ENCODE measurements at places on chromosomes 12 and 14. TPM values are rescaled to one million over a fixed set of nuclear protein-coding genes. Genes with fewer than 3 reads are reported as not detected.

- no peak for DNase-seq
Measured at GRCh38 chr12:110073049-110073831, 24.9 kb upstream of the C12orf76 start.

GRCh38 chr14:37411079-37411735, 183.8 kb downstream of the FOXA1 start:
- no peak for DNase-seq

SLC25A21 gene
- total RNA-seq, result 1.2 TPM

DNA sequence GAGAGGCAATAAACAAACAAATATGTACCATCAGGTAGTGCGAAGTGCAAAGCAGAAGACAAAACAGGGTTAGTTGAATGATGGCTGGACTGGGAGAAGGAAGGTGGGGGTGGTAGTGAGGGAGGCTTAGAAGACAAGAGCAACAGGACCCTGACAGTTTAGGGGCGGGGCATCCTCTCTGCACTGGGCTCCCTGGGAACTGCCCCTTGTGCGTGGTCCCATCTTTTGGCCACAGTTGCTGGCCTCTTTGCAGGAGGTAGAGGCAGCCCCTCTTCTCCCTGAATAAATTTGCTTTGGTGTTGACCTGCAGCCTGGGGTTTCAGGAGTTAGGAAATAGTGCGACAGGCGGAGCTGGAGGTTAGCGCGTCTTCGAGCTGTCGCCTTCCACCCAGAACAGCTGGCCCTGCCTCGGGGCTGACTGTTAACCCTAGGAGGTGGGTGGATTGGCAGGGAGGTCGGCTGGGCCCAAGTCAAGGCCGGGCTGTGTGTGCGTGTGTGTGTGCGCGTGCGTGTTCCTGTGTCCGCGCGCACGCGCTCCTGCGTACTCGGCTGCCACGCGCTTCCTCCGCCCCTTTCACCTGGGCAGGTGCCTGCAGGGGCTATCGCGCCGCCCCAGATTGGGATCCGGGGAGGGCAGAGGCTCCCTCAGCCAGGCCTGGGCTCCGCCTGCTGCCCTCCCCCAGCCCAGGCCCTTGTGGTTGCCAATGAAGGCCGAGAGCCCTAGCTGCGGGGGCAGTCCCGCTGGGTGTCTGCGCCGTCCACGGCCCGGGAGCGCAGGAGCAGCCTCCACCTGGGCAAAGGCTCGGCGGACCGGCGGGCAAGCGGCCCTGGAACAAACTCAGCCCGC, 180.8 kb downstream of the ADCK1 start:
- DNase-seq, result peak; percentile 18

DNA sequence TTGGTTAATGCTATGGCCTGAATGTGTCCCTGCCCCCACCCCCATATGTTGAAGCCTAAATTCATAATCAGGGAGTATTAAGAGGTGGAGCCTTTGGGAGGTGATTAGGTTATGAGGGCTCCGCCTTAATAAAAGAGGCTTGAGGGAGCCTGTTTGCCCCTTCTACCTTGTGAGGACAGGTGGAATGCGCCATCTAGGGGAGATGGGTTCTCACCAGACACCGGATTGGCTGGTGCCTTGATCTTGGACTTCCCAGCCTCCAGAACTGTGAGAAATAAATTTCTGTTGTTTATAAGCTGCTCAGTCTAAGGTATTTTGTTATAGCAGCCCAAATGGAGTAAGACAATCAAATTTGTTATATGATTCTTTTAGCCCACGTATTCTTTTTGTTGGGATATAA, 148.3 kb downstream of the PTCSC3 start:
- DNase-seq, result no peak

C12orf54 gene
- not detected for total RNA-seq

GRCh38 chr14:22452330-22452729, 136.7 kb downstream of the DAD1 start:
- no peak for DNase-seq

GARIN6 gene
- total RNA-seq, result not detected

DNA sequence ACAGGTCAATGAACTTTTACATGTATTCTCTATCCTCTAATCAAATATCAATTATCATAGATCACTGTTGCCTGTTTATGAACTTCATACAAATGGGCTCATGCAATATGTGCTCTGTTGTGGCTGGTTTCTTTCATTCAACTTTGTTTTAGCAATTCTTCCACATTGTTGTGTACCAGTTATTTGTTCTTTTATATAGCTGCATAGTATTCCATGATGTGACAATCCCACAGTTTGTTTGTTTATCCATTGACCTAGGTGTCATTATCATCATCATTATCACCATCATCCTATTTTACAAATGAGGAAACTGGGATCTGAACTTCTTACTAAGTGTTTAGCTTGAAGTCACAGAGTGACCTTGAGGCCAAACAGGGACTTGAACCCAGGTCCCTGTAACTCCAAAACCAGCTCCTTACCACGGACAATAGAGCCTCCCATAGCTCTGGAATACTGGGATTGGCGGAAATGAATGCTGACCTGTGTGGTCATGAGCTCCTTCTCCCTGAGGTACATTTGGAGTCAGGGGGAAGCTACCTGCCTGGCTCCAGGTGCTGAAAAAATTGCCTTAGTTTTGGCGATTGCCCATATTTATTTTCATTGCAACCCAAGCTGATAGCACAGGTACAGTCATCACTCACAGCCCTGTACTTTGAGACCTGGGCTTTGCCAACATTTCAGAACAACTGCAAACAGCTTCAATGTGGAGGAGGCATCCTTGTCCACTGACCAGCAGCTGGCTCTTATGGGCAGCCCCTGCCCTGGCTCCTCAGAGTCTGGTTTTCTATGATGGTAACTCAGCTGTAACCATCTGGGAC, 9.2 kb downstream of the ZFP36L1 start:
- DNase-seq, result no peak

GRCh38 chr14:53701108-53701875, 255.3 kb downstream of the BMP4 start:
- no peak for DNase-seq

FBRSL1 gene
- 38.4 TPM for total RNA-seq

DNA sequence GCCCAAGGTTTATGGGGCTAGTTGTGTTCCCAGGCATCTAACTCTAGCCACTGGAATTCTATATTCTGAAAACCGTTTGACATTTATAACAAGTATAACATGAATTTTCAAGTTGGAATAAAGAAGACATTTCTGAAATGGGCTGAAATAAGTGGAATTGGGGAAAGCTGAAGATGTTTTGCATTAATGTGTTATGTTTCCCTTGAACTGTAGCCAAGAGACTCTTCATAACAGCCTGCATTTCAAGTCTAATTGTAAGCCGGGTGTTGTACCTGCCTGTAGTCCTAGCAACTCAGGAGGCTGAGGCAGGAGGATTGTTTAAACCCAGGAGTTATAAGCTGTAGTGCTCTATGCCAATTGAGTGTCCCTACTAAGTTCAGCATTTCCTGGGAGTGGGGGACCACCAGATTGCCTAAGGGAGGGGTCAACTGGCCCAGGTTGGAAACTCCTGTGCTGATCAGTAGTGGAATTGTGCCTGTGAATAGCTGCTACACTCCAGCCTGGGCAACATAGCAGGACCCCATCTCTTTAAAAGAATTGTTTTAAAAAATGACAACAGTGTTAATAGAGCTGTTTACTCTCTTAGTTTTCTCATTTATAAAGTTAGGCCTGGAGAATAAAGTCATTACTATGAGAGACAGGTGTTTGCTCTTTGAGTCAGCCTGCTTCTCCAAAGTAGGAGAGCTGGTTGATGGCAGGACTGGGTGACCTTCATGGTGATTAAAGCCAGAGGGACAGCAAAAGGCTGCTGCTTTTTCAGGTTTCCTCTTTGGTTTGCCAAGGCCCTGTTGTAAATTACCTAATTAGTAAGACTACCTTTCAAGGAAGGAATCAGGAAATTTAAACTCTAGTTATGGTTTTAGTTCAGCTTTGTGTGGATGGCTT, 483.6 kb upstream of the RGS6 start:
- no peak for DNase-seq

Measured in endothelial cell (in vitro differentiated cells).